Left forelimb (tissue), 1 donor: ENCODE measurements at places on chromosomes 12 and 14.
A peak's percentile ranks its signal among the peaks of the same experiment; 100 is the strongest.

GRCh38 chr12:69688471-69689427, 10.4 kb downstream of the BEST3 start:
- peak; percentile 73 for DNase-seq

DNA sequence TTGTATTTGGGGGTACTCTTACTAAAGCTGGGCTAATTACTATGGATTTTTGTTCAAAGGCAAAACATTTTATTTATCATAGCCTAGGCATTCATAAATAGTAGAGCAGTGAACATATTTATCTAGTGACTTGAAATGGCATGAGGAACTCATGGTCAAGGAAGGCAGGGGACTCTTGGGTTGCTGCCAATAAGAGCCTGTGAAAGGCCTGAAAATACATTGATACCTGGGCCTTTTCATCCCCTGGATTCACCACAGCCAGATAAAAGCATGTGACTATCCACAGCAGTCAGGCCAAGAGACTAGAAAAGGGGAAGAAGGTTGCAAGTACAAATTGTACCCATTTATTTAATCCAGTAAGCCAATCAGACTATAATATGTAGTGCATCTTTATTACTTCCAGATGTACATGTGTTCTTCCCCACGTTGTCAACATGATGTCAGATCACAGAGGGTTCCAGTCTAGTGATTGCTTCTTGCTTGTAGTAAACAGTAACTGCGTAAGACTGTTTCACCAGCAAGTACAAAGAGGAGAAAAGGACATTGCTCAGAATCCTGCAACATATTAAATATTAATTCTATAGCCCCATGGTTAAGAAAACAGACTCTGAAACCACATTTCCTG, 409.7 kb downstream of the NOVA1 start:
- DNase-seq = no peak

DNA sequence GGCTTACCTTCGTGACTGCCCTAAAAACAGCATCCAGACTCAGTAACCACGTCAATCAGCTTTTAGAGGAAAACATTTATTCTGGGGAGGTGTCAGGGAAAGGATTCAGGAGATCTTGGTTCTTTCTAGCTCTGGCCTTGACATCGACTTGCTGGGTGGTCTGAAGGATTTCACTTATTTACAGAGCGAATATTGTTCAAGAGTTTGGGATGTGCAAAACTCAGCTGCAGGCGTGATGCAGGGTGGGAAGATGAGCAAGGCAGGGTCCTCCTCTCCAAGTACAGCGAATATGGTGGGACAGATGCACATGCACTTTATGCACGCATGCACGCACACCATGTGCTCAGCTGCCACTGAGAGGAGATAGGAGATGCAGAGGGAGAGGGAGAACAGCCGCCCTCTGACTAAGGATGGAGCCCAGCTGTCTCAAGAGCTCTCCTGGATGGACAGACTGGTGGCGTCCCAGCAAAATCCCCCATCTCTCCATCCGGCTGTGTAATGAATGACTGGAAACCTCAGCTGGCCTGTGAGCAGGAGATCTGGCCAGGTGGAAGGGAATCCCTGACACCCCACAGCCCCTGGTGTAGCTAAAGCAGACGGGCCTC, 24.4 kb upstream of the BDKRB1 start:
- no peak for DNase-seq

DNA sequence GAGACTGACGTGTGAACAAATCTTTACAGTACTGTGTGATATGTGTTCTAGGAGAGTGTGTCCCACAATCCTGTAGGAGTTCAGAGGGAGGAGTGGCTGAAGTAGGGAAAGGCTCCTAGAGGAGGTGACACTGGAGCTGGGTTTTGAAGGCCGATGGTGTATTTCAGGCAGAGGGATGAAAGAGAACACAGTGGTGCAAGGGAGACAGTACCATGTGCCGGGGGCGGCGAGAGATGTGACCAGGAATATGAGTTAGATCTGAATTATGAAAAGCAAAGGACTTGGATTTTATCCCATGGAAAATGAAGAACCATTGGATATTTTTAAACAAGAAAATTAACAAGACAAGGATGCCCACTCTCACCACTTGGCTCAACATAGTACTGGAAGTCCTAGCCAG, 77.0 kb upstream of the ESRRB start:
- DNase-seq = no peak

GRCh38 chr12:18700271-18700670, 37.5 kb downstream of the PLCZ1 start:
- DNase-seq = no peak

- no peak for DNase-seq
Observed at GRCh38 chr12:18721452-18721851, 16.4 kb downstream of the PLCZ1 start.

DNA sequence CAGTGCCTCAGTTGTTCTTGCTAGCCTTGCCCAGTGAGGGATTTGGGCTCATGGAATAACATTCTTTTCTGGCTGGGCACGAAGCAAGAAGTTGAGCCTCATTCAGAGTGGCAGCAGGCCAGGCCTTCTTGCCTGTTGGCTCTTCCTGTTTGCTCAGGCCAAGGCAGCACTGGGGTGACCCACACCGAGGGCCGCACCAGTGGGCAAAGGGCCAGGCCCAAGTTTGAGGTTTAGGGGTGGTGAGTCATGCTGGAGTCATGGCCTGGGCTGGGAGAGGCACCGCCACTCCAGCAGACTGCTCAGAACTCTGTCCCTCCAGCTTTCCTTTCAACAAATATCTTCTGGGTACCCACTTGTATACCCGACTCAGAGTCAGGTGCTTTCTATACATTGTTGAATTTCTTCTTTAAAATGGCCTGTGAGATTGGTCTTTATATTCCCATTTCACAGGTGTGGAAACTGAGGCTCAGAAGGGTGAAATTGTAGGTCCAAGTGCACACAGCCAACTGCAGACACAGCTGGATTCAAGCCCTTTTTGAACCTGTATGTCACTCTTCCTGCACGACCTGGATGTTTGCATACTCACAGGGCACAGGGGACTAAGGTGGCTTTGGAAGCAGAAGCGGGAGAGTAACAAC, 279.4 kb downstream of the FOXN3 start:
- no peak for DNase-seq

- peak; percentile 49 for DNase-seq
Observed at GRCh38 chr14:74503291-74503937, 9.8 kb downstream of the ISCA2 start.

GRCh38 chr14:61107869-61108493, 126.9 kb downstream of the SLC38A6 start:
- DNase-seq = no peak

GRCh38 chr12:122946690-122947341, 19.4 kb downstream of the ABCB9 start:
- no peak for DNase-seq

- DNase-seq = no peak
Observed at GRCh38 chr14:92615451-92615850, 101.9 kb downstream of the RIN3 start.

DNA sequence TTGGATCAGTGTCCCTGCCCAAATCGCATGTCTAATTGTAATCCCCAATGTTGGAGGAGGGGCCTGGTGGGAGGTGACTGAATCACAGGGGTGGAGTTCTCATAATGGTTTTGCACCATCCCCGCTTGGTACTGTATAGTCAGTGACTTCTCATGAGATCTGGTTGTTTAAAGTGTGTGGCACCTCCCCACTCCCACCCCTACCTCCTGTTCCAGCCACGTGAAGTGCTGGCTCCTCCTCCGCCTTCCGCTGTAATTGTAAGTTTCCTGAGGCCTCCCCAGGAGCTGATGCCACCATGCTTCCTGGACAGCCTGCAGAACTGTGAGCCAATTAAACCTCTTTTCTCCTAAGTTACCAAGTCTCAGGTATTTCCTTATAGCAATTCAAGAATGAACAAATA, 67.2 kb downstream of the FERMT2 start:
- DNase-seq = no peak

DNA sequence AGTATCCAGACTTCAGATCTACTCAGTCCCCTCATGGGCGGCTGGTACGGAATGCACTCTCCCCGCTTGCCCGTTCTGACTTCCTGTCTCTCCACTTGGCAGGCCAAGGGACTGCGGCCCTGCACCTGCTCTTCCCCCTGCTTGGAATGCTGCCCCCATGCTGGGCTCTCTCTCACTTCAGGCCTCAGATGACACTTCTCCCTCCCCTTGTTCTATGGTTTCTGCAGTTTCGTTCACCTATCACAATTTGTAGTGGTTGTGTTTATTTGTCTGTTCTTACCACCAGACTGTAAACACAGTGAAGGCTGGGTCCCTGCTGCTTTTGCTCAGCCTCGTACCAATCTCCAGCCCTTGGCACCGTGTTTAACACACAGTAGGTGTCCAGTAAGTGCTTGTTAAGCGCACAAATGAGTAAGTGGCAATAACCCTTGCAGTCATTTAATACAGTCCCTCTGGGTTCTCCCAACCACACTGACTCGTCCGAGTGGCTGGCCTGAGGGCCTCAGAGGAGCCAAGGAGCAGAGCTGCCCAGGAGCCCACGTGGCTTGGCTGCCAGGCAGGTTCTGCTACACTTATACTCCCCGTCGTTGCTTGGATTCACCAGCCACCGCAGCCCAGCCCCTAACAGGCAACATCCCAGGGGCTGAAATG, 11.8 kb downstream of the SLC6A12 start:
- no peak for DNase-seq

DNA sequence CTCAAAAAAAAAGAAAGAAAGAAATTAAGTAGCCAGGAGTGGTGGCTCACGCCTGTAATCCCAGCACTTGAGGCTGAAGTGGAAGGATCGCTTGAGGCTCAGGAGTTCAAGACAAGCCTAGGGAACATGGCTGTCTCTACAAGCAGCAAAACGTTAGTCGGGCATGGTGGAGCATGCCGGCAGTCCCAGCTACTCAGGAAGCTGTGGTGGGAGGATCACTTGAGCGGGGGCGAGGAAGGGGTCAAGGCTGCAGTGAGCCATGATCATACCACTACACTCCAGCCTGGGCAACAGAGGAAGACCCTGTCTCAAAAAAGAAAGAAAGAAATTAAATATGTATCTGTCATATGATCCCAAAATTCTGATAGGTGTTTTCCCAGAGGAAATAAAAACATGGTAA, 5.3 kb downstream of the RAD52 start:
- no peak for DNase-seq

DNA sequence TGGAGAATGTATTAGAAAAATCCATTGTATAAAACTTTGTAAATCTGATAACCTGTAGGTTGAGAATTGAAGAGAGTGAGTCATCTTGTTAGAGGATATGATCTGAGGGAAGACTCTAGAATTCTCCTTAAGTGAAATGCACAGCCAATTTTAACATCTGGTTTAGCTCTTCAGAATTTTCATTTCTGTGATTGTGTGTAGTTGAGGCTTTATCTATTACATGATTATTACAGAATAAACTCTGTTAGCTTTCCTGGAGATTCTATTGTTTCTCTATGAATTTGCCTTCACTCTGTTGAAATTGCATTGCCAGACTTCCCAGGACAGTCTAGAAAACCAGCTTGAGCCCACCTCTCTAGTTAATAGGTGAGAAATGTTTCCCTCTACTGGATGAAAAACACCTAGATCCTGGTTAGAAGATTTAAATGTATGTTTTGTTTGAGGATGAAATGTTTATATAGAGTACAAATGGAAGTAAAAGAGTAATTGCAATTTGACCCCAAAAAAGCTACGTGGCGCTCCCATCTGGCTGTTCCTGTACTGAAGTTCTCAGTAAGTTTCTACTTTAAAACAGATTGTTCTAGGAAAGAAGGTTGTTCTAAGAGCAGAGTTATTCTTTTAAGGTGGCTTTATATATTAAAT, 2.9 kb downstream of the NUDT4 start:
- no peak for DNase-seq

DNA sequence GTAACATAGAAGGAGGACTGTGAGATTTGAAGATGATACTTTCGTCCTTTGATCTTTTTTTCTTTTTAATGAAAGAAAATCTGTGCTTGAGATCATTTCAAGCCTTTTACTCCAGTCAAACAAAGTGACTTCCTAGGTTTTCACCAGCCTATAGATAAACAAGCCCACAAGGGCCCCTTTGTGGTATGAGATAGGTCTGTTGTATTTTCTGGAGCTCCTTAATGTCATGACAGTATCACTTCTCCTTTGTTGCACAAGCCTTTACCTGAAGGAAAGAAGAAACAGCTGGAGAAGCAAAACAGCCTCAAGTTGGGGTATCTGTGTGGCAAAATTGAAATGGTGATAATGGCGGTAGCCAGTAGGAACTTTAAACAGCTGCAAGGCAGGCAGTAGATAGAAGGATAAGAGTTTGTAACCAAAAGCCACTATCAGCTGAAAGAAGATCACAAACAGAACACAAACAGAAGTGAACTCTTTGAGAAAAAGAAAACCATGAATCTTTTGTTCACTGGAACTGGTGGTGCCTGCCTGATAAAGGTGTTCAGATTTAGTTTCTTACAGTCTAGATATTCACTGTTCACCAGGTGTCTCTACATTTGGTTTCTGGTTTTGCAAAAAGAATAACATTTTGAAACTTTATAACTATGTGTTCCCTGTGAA, 96.8 kb downstream of the LGR5 start:
- no peak for DNase-seq

DNA sequence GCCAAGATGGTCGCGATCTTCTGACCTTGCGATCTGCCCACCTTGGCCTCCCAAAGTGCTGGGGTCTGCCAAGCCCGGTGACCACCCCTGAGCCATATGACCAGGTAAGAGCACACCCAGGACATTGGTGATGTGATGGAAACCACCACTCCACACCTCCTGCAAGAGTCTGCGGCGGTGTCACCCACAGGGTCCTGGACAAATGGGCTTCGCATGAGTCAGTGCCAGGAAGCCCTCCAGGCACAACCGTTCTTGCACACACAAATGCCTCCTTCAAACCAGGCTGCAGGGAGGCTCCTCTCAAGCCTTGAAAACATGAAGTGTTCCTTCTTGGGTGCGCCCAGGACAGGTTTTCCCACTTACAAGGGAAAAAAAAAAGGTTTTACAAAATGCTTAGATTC, 16.6 kb downstream of the PITPNM2 start:
- peak; percentile 5 for DNase-seq

DNA sequence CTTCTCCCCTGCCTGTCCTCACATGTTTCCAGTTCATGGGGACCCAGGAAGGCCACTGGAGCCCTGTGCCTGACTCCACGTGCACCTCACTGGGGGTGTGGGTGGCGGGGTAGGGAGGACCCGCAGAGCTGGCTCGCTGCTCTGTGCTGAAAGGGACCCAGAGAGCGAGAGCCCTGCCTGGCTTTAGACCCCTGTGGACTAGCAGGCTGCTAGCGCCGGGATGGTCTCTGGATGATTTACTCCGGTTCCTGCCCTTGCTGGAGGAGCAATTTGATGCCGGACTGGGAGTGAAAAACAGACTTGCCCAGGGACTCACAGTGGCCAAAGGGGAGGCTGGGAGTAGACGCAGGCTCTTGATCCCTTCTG, 49.0 kb downstream of the NTF3 start:
- no peak for DNase-seq

- DNase-seq = no peak
Observed at GRCh38 chr14:29650554-29651269, 276.9 kb downstream of the PRKD1 start.

DNA sequence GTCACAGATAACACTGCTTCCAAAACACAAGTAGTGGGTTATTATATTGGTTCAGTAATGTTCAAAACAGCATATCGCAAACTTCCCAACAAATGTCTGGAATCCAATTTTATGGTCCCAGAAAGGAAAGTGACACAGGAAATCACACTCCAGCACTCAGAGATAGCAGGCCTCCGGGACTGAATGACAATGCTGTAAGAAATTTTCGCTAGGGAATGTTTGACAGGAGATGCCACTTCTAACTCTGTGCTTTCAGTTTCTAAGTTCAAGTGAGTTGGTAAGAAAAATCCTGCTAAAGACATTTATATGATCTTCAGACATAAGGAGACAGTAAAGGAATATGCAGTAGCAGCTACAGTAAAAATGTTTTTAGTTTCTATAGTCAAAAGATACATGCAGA, 93.2 kb downstream of the SLC2A13 start:
- DNase-seq = no peak

- no peak for DNase-seq
Observed at GRCh38 chr14:21525571-21525961, 580 bp downstream of the SALL2 start.

GRCh38 chr12:84411031-84411430, 501.6 kb downstream of the SLC6A15 start:
- no peak for DNase-seq
